ENCODE measurements at places on chromosomes 1 and 21.

GRCh38 chr1:207397525-207397926, 56.6 kb upstream of the CR2 start:
- no peak for DNase-seq

GRCh38 chr1:117136749-117137148, 15.2 kb upstream of the TRIM45 start:
- DNase-seq, result no peak

- DNase-seq, result no peak
Observed at GRCh38 chr1:193411215-193411614, 224.8 kb upstream of the B3GALT2 start.

DNA sequence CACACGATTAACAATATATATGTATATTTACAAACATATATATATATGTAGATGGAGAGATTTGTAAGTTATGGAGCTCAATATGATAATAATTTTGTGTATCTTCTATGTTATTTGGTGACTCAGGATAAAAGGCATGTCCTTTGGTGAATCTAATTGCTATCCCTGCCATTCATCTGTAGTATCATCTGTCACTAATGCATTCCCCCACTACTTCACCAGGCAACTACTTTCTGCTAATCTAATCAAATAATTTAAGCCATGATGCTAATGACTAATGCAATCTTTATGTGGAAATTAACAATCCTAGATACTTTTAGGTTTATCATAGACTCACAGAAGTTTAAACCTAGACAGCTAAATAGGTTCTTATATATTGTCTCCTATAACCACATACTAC, 1074.5 kb downstream of the PLA2G4A start:
- no peak for DNase-seq

GRCh38 chr1:110259770-110260169, 49.7 kb downstream of the KCNC4 start:
- no peak for DNase-seq

DNA sequence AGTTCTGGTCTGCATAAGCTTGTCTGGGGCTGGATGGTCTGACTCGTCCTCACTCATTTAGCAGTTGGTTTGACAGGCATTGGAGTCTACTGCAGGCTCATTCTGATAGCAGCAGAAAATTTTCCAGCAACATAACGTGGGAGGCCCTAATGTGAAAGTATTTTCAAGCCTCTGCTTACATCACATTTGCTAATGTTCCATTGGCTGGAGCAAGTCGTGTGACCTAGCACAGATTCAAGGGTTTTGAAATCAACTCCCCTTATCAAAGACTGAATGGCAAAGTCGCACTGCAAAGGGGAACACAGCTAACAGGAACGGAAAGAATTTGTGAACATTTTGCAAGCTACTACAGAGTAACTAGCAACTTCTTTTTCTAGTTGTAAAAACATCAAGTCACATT, 2.3 kb upstream of the USH2A start:
- no peak for DNase-seq

- no peak for DNase-seq
Observed at GRCh38 chr1:2416403-2416802, 4.0 kb upstream of the PEX10 start.

- DNase-seq, result no peak
Observed at GRCh38 chr1:108537976-108538375, 21.9 kb upstream of the EEIG2 start.

- peak; percentile 12 for DNase-seq
Observed at GRCh38 chr21:46097336-46098293, at the start of gene COL6A2. TSS of gene COL6A2 (plus strand) at chr21:46098112.

DNA sequence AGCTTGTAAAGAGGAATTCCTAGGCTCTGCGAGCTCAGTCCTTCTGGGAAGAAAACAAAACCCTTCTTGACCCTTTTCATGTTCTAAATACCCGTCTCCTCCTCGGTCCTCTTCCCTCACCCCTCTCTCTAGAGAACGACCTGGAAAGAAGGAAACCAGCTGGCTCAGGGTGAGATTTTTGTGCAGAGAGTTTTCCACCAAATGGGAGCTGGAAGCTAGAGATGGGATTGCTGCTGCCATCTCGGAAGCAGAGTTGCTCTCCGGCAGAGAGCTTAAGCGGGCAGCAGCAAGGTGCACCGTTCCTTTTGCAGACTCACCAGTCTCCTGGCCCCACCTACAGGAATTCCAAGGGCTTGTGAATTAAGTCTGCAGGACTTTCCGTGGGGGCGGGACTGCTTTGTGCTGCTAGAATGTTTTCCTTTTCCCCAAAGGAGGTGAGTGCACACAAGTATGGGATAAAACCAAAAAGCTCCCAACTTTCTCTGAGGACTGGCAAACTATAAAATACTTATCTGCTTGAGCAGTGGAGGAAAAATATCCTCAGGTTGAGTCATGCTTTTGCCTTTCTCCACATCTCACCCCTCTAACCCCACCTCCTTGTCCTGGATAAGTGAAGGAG, 29.1 kb upstream of the KIAA0040 start:
- DNase-seq, result no peak

- no peak for DNase-seq
Observed at GRCh38 chr21:20353351-20353750, 644.9 kb upstream of the NCAM2 start.

DNA sequence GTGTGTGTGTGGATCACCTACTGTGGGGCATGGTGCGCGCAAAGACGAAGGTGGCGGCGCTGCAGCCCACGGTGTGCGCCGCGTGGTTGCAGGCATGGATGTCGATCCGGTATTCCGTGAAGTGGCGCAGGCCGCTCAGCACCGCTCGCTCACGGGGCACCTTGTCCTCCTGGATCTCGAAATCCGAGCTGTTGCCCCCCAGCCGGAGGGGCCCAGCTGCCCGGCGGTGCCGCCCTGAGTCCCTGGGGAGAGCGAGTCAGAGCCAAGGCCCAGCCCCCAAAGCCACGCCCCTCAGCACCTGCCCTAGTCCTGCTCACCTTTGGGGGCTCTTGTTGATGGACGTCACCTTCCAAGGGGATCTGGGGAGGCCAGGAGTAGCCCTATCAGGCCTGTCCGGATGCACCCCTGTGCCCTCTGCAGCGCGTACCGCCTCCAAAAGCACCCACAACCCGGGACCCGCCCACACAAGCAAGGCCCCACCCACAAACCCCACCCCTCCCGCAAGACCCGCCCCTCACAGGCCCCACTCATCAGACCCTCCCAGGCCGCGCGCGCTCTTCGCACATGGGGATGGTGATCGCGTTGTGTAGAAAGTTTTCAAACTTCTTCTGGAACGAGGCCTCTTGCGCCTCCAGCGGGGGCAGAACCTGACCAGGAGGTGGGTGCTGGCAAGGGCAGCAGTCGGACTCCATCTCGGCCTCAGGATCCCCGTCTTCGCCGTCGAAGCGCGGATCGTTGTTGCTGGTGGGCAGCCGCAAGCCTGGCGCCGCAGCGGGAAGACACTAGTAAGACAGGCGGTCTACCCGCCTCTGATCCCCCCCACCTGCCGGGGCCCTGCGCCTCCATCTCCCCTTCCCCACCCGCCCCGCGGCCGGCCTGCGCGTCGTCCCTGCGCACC, 13.6 kb downstream of the INSRR start:
- DNase-seq, result no peak

DNA sequence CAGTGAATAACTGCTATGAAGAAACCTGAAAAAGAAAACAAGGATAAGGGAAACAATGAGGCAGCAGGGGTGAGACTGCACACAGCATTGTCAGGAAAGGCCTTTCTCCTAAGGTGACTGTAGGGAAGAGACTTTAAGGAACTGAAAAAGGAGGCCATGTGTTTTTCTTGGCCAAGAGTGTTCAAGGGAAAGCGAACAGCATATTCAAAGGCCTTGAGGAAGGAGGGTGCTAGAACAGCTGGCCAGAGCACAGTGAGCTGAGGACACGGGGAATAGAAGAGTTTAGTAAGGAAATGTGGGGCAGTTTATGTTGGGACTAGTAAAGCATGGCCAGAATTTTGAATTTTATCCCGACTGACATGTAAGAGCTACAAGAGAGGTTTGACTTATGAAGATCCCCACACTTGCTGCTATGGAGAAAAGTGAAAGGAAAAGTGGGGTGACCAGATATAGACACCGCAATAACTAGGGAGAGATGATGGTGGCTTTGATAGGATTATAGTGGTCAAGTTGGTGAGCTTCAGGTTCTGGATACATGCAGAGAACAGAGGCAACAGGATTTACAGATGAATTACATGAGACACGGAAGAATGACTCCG, 1.4 kb downstream of the RWDD2B start:
- no peak for DNase-seq

- DNase-seq, result peak; percentile 72
Observed at GRCh38 chr1:184386312-184387068, at the start of gene C1orf21. TSS of gene C1orf21 (plus strand) at chr1:184387029. CDS start at chr1:184477510, 90,481 bp downstream.

- DNase-seq, result no peak
Observed at GRCh38 chr1:112335351-112335750, 60.7 kb upstream of the CTTNBP2NL start.

GRCh38 chr21:42004406-42005199, 5.6 kb downstream of the ZBTB21 start:
- DNase-seq, result no peak

DNA sequence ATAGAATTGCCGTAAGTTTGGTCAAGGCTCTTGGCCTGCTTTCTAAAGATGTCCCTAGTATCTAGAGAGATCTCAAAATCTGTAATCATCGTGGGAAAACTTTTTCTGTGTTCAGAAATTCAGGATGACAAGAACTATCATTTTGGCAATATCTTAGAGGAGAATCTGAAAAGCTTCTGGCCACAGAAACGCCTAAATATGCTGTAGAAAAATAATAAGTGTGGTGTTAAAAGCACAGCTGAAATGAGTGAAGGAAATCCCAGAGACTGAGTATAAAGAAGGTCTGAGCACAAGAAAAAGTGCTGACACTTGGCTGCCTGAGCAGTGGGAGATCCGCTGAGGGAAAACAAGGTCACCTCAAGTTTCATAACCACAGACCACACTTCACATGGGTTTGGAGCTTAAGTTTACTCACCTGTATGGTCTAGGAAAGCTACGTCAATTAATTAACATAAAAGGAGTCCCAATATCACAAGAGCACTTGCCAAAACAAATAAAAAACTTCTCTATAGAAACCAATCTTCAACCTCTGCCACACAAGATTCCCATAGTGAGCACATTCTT, 235.2 kb upstream of the IRF2BP2 start:
- peak; percentile 74 for DNase-seq

GRCh38 chr1:178101654-178102053, 7.8 kb downstream of the RASAL2 start:
- no peak for DNase-seq

DNA sequence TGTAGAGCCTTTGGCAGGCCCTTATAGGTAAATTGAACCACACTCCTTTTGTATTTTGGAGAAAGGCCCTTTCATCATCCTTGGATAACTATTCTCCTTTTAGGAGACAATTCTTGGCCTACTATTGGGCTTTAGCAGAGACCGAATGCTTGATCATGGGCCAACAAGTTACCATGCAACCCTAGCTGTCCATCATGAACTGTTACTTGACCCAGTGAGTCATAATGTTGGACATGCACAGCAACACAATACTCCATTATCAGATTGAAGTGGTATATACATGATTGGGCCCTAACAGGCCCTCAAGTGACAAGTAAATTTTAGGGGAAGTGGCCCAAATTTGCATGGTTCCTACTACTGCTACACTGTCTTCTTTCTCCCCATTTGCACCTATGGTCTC, 84.4 kb downstream of the CATSPERE start:
- no peak for DNase-seq

- no peak for DNase-seq
Observed at GRCh38 chr1:115240297-115240696, 97.8 kb downstream of the NGF start.

- DNase-seq, result no peak
Observed at GRCh38 chr1:212173567-212173966, 111.6 kb upstream of the PPP2R5A start.

DNA sequence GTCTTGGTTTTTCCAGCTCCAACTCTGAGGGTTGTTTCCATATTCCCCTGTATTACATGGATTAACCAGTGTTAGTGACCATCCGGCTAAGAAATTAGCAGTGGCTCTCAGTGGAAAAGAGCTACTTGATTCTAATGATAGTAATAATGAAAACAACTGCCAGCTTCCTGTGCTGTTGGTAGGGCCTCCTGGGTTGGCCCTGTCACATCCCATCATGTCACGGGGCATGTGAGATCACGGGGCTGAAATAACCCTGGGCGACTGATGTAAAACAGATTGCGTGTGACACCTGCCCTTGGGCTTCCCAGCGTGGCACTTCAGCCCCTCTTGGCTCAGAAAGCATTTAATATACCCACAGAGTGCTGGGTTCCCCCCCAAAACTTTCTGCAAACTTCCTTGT, 149.0 kb downstream of the ROR1 start:
- DNase-seq, result no peak

- DNase-seq, result peak; percentile 68
Observed at GRCh38 chr1:23098463-23099170, 70.0 kb downstream of the LUZP1 start.

GRCh38 chr1:43448955-43449707, 4.6 kb downstream of the HYI start:
- DNase-seq, result no peak

- DNase-seq, result no peak
Observed at GRCh38 chr1:156508205-156508954, 7.8 kb upstream of the MEF2D start.

- no peak for DNase-seq
Observed at GRCh38 chr1:25809283-25809926, 9.4 kb downstream of the SELENON start.

GRCh38 chr1:109148987-109149561, 35.2 kb downstream of the ELAPOR1 start:
- DNase-seq, result no peak

DNA sequence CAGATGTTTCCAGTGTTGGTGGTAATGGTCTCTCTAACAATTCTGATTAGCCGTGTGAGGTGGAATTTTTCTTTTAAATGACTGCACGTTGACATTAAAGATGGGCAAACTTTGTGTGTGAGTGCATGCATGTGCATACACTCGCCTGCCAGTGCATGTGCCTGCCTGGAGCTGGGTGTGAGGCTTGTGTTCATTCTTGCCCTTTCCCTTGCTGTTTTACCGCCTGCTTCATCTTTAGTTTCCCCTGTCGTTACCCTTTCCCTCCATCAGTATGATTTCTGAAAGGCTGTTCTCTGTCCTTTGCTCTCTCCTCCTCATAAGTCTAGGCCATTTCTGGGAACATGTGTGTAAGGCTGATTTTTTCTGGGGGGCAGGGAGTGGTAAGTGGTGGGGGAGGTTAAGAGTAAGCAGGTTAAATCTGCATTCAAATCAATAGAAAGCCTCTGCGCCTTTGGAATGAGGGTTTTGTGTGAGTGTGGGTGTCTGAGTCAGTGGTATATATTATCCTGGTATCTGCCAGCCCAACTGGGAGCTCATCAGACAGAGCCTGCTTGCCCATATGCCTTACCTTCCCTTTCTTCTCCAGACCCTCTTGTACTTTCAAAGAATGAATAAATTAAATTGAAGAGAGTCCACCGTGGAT, 112.5 kb downstream of the PBX1 start:
- DNase-seq, result no peak

DNA sequence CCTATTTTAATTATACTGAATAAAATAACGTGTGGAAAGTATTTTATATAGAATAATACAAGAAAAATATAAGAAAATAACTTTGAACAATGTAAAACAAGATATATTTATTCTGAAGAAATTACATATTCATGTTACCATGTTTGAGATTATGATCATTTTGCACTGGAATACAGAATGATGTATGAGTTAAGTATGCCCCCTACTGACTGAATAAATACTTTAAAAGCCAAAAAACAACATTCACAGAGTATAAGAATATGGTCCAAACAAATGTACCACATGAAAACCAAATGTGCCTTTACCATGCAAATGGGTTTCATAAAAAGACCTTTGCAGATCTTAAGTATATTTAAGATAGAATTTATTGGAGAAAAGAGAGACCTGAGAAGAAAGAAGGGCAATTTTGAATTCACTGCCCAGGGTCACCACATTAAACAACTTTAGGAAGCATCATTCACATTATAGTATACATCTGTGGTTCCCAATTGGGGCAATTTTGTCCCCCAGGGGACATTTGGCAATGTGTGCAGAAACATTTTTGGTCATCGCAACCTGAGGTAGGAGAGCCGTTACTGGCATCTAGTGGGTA, 136.6 kb upstream of the GFI1 start:
- DNase-seq, result peak; percentile 32

Data from activated CD4-positive, alpha-beta T cell treated with anti-CD3 and anti-CD28 coated beads, Interleukin-2, amount 50 U/mL, for 16 hours (primary cell).